Activated T-helper 1 cell treated with Interleukin-2 at 50 U/mL for 16 hours (primary cell): ENCODE measurements at places on chromosomes 11 and 22.

DNA sequence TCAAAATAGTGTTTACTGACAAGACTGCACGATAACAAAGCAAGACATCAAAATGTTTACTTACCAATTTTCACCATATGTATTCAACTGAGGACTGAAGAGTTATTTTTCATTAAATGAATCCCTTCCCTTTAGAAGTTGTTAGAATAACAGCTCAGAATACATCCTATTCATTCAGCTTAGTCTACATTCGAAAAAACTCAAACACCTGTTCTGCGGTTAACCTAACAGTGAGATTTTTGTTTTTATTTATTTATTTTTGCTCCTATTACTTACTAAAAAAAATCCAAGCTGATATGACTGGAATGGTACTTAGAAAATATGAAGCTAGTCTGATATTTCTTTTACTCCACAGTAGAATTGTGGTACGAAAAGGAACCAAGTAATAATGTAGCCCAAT, 10.0 kb downstream of the KCNA4 start:
- no peak for DNase-seq

GRCh38 chr22:32329202-32329645, 28.4 kb upstream of the RFPL3 start:
- DNase-seq = no peak

GRCh38 chr11:85787809-85788760, 22.9 kb downstream of the SYTL2 start:
- DNase-seq = no peak

DNA sequence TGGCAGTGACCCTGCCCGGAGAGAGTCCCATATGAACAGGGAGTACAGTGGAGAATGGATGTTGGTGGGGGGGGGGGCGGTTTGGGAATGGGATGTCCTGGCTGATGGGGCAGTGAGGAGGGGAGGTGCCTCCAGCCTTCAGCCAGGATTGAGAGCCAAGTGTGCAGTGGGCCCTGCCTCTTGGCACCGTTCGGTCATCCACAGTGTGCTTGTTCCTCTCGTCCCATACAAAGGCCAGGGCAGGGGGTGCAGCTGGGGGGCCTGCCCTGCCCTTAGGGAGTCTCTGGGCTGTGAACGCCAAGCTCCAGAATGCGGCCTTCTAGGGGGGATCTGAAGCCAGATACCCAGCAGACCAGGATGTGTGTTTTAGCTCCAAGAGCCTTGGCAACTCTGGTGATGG, 34.0 kb downstream of the KCNC1 start:
- no peak for DNase-seq

- no peak for DNase-seq
Measured at GRCh38 chr11:130051082-130051481, 18.6 kb upstream of the APLP2 start.

- DNase-seq = peak; percentile 42
Measured at GRCh38 chr11:68038718-68039525, at the start of gene TCIRG1. Gene TCIRG1, plus strand, starts transcription at chr11:68039025. Its CDS starts 2,247 bp downstream, at chr11:68041272.

DNA sequence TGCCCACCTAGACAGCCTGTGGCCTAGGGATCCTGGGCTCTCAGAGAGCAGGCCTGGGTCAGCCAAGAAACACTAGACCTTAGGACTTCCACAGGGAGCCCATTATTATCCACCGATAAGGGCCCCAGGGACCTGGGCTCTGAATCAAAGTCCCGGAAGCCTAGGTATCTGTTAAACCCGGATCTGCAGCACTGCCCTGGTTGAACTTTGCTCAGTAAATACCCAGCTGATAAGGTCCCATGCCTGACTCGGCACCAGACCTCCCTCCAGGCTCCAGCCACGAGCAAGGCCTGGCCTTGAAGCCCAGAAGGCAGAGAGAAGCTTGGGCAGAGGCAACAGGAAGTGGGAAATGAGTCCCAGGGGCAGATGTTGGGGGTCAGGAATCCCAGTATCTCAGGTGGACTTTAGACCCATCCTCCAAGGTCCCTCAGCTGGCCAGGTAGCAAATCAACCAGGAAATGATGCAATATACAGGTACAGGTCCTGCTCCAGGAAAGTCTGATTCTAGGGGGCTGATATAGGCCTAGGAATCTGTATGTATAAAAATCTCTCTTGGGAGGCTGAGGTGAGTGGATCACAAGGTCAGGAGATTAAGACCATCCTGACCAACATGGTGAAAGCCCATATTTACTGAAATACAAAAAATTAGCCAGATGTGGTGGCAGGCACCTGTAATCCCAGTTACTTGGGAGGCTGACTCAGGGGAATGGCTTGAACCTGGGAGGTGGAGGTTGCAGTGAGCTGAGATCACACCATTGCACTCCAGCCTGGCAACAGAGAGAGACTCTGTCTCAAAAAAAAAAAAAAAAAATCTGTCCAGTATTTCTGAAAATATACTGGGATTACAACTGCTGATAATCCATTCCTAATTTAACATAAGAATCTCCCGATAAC, 18.7 kb downstream of the POU2AF1 start:
- DNase-seq = no peak

- DNase-seq = no peak
Measured at GRCh38 chr11:132632641-132633124, 899.6 kb downstream of the OPCML start.

DNA sequence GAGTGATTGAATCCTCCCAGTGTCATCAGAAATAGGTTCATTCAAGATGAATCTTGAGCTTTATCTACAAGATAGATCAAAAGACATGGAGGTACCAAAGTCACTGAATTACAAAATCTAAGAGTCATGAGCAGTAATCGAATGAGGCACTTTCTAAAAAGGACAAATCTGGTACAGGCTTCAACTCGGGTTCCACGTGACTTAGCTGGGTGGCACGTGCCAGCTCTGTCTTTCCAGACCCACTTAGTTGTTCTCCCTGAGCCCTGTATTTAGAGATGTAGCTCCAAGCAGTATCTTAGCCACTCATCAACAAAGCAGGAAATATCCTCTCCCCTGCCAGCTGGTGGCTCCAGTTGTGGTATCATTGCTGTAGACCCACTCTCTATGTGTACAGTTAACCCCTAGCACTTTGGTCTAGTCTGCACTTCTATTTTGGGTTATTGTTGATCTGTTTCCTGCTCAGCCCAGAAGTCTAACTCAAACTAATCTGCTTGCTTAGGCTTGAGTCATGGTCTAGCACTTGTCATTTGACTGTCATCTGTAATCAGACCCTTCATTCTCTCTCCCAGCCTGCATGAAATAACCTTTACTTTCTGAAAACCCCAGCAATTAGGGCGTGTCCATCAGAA, 528.7 kb downstream of the ETS1 start:
- no peak for DNase-seq

DNA sequence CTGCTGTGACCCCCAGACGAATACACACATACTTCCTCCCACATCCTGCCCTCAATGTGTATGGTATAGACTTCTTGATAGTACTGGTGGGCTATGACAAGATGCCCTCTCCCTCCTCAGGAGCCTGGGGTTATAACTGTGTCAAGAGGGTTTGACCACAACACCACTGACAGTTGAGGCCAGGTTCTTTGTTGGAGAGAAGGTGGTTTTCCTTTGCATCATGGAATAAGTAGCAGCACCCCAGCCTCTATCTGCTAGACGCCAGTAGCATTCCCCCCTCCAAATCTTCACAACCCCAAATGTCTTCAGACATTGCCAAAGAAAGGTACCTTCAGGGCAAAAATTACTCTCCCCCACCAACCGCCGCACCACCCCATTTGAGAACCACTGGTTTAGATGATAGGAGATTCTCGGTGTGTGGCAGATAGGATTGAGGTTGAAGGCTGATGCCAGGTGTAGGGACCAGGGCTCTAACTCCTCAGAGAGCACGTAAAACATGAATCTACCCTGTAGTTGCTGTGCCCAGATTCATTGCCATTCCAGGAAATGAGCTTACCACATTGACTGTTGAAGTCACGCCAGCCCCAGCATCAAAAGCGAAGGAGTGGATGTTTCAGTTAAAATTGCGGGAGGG, 5.5 kb upstream of the MYO18B start:
- no peak for DNase-seq
